NCI-H1092 (cell line): ENCODE measurements at places on chromosomes 5 and 9.

GRCh38 chr5:9474219-9475002 lies 71.5 kb downstream of the SEMA5A start:
- no peak for DNase-seq

- DNase-seq = no peak
These were observed 350.4 kb downstream of the CDH10 start for GRCh38 chr5:24294333-24294732.

DNA sequence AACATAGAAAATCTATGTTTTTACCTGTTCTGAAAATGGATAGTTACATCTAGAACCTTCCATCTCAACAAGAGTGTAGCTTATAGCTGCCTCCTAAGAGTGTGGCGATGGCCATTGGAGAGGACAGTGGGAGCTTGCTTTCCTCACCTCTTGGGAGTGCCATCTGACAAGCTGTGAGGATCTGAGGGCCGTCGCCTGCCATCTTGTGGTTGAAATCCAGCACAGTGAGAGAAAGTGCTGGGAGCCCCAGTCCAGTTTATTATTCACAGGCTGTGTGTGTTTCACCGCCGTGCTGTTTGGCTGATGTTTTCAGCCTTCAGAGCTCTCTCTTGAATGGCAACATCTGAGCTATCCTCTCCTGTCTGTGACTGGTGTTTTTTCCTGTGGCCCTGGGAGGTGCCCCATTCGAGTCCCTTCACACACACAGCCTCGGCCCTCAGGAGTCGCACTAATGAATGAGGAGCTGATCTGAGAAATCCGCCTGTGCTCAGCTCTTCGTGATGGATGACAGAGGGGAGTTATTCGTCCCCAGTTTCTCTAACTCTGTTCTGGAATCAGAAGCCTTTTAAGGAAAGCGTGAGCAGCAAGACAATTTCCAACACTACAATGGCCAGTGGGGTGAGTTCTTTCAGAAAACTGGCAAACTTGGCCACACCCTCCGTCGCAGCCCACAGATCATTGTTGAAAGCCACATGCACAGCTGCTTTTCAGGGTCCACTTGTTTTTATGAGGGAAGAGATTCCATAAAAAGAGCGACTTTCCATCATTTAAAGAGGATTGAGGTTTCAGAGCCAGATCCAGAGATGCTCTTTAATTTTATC lies 170.3 kb downstream of the PDZD2 start:
- DNase-seq = peak; percentile 37

DNA sequence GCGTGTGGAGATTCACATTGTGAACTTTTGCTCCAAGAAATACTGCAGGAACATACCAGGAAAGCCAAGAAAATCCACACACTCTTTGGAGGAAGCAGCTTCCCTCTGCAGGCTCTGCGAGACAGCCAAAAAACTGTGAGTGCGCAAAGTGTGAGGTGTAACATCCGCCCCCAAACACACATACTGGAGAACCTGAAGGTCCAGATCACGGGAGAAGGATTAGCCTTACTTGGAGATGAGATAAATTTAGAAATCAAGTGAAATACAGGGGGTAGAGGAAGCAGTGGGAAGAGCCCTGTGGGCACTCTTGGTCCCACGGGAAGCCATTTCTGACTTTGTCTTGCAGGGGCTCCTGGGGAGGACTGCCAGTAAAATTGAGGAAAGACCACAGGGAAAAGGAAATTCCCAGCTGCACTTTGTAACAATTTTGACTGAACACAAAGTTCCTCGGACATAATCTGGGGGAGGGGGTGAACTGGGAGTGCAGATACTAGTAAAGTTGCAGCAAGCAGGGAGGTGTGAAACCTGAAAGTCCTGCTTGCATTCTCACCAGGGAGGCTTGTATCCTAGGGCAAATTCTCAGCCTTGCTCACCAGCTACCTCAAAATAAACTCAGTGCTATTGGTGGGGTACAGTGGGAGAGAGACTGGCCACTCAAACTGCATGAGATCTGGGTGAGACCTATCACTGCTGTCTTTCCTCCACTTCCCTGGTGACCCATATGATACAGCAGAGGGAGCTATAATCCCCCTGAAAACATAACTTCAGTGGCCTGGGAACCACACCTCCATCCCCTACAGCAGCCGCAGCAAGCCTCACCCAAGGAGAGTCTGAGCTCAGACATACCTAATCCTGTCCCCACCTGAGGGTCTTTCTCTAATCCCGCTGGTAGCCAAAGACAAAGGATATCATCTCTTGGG lies 109.1 kb downstream of the ALDH1A1 start:
- no peak for DNase-seq

DNA sequence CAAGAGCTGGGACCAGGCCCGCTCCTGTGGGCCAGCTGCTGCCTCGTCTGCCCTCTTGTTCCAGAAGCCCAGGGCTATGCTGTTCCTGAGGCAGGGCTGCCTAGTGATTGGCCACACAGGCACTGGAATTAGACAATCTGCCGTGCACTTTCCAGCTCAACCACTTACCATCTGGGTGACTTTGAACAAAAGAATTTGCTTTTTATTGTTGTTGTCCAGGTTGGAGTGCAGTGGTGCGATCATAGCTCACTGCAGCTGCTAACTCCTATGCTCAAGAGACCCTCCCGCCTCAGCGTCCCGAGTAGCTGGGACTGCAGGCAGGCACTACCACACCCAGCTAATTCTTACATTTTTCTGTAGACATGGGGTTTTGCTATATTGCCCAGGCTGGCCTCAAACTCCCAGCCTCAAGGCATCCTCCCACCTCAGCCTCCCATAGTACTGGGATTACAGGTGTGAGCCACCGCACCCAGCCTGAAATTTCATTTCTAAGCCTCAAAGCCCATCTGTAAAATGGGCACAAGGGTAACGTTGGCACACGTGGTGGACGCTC lies 1.2 kb upstream of the NEK6 start:
- DNase-seq = no peak

GRCh38 chr9:116501871-116502270 lies 185.2 kb upstream of the TRIM32 start:
- DNase-seq = no peak

- no peak for DNase-seq
These were observed 51.9 kb upstream of the NMUR2 start for GRCh38 chr5:152456815-152457443.

DNA sequence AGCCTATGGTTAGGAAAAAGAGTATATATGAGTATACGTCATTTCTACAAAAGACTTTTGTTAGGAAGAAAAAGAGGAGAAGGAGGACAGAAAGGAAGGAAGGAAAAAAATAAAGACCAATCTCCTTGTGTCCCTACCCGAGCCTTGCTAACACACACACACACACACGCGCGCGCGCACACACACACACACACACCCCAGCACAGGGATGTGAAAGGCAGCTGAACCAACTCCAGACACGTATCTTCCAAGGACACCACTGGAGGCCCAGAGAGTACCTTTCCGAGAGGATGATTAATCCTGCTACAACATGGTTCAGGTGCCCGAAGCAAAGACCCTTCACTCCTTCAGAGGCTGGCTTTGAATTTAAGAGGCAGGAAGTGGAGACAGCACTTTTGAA lies 56.9 kb upstream of the GALNT10 start:
- no peak for DNase-seq

DNA sequence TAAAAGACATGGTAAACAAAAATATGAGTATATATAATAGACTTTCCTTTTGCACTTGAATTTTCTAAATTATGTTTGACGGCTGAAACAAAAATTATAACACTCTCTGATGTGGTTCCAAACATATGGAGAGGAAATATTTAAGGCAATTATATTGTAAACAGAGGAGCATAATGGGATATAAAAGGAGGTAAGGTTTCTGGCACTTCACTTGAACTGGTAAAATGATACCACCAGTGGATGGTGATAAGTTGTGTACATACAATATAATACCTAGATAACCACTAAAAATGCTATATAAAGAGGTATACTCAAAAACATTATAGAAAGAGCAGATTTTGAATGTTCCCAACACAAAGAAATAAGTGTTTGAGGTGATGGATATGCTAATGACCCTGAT lies 192.9 kb upstream of the RAD23B start:
- DNase-seq = no peak

- DNase-seq = peak; percentile 66
These were observed at the start of gene QSOX2 for GRCh38 chr9:136245219-136246150. QSOX2 (minus strand) TSS chr9:136245812; CDS start chr9:136245803, 9 bp downstream.

- DNase-seq = no peak
These were observed 46.6 kb downstream of the PPIP5K2 start for GRCh38 chr5:103166706-103167105.

- no peak for DNase-seq
These were observed 27.6 kb downstream of the TPD52L3 start for GRCh38 chr9:6355728-6356127.

- DNase-seq = peak; percentile 2
These were observed 526.5 kb downstream of the KIF4B start for GRCh38 chr5:155540000-155540595.

GRCh38 chr9:126150411-126151030 lies 176.1 kb upstream of the MVB12B start:
- peak; percentile 41 for DNase-seq

GRCh38 chr9:38119560-38120236 lies 50.7 kb upstream of the SHB start:
- DNase-seq = peak; percentile 27

DNA sequence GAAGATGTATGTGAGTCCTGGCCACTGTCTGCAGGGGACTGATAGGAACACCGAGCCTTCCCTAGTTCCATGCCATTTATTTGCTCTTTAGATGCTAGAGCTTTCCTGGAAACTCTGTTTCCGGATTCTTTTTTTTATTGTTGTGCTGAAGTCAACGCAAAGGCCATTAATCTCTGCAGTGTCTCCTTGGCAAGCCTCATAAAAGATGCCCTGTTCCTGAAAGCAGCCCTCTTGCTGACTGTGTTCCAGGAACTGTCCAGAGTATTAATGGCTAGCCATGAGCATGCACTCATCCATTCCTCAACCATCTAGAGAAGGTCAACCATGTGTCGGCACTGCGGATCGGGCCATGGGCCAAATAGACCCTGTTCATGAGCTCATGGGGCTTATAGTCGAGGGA lies 42.9 kb upstream of the SMAD5 start:
- DNase-seq = no peak

DNA sequence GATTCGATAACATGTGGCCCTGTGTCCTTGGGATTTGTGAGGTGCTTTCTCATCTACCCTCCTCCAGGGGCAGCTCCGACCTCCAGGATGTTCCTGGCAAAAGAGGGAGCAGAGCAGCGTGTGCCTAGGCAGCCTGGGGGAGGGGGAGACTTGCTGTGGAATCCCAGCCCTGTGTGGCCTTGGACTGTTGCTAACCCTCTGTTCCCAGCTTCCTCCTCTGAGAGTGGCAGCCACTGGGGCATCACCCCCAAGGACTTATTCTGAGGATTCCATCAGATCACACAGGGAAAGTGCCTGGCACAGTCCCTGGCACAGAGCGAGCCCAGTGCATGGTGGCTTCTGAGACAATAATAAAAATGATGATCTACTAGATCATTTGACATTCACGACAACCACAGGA lies 265.1 kb upstream of the MVB12B start:
- DNase-seq = no peak

DNA sequence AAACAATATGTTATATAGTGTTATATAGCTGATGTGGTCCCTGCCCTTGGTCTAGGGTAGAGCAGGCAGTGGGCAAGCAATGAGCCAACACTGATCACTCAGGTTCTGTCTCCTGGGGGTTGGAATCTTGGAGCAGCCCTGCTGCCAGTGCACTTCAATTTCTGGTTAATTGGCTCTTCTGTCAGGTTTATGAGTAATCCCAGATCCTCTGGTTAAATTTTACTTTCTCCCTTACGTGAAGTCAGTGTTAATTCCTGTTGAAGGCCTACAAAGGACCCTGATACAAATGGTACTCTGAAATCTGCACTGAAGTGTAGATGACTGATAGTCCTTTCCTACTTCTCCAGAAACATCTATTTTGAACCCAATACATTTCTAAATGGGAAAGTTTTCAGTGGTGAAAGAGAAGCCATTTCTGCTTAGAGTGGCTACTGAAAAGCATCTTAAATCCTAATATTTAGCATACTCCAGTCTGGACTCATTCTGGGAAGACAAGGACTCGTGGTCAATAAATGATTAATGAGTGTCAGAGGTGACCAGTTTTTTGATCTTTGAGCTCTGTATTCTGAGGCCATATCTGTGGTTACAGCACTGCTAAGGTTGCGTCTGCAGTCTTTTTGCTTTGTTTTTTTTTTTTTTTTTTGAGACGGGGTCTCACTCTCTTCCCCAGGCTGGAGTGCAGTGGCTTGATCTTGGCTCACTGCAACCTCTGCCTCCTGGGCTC lies 442.4 kb downstream of the KIF4B start:
- DNase-seq = no peak

DNA sequence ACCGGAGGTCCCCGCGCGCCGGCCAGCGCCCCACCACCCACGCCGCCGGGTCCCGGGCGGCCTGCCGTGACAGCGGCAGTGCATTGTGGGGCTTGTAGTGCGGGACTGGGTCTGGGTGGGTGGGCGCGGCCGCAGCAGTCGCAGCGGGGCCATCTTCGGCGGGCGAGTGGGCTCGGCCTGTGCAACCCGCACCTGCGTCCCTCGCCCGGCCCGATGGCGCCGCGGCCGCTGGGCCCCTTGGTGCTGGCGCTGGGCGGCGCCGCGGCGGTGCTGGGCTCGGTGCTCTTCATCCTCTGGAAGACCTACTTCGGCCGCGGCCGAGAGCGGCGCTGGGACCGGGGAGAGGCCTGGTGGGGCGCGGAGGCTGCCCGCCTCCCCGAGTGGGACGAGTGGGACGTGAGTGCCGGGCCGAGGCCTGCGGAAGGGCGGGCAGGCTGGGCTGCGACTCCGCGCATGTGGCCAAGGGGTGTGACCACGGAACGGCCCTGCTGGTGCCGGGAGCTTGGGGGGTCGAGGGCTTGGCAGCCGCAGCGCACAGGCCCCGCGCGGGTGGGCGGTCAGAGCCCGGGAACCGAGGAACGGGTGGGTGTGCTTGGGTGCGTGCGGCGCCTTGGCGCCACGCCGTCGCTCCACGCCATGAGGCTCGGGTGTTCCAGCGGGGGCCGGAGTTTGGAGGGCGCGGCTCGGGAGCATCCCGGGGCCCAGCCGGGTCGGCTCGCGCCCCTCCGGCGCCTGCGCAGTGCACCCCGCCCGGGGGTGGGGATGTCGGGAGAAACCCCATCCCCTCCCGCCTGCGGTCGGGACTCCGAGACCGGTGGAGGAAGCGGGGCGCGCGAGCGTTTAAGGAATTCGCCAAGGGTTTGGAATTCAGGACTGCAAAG lies at the start of gene ARL10:
Gene ARL10 (plus strand): TSS at position 137 of the 881 bp plus-strand sequence. CDS start 77 bp downstream, at position 214.
- no peak for DNase-seq

GRCh38 chr5:68088302-68088701 lies 127.3 kb upstream of the PIK3R1 start:
- DNase-seq = no peak
